ENCODE measurements at places on chromosomes 5 and 9.

DNA sequence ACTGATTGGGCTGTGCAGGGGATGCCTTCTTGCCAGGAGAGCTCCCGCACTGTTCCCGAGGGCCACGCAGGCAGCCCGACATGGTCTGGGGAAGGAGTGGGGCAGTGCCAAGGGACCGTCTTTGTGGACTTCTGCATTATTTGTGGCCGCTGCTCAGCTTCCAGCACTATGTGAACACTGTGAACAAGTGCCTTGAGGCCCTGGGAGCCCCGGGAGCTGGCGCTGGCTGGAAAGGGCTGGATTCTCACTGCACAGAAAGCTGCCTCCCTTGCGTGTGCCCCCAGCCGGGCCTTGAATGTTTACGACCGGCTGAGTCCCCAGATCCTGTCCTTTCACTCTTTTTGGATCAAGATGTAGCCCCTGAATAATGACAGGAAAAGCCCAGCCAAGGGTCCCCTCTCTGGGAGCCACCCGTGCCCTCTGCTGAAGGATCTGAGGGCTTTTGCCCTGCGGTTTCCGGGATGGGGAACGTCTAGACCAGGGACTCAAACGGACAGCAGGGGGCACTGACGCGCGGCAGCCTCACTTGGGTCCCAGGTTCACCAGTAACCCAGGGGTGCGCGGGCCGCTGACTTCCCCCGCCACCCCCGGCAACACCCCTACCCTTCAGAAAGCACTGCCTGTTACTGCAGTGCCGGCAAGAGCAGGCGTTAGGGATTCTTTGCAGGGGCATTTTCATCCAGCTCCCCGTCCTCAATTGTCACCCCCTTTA lies 98.9 kb upstream of the FCN2 start:
- DNase-seq, result no peak

GRCh38 chr5:67992923-67993322 lies 222.6 kb upstream of the PIK3R1 start:
- DNase-seq, result no peak

DNA sequence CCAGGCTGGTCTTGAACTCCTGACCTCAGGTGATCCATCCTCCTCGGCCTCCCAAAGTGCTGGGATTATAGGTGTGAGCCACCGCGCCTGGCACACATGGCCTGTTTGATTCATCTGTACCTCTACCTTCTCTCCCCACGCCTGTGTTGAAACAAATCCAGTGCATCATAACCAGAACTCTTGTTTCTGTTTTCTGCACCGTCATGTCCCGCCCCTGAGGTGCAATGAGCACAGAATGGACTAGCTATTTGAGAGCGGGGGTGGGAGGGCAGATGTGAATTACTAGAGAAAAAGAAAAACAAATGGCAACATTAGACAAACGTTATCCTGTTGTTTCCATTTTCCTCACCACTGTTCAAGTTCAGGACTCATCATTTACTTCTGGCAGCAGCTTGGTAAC lies 10.7 kb upstream of the FAM193B start:
- DNase-seq, result no peak

DNA sequence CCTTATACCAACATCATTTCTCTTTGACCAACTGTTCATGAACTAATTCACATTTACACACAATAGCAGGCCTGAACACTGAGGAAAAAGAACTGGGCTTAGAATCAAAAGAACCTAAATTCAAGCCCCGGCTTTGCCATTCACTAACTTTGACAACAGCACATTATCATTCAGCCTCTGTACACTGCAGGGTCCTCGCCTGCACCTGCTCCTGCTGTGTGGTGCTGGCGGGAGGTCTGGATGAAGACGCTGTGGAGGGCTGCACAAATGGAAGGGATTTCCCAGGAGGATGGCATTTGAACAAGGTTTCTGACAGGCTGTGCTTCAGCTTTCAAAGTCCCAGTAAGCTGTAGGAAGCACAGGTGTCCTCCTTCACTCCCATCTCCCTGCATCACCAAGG lies 151.2 kb downstream of the ZDHHC21 start:
- DNase-seq, result no peak

GRCh38 chr5:138544181-138545134 lies 1.4 kb upstream of the ETF1 start:
- DNase-seq, result no peak

DNA sequence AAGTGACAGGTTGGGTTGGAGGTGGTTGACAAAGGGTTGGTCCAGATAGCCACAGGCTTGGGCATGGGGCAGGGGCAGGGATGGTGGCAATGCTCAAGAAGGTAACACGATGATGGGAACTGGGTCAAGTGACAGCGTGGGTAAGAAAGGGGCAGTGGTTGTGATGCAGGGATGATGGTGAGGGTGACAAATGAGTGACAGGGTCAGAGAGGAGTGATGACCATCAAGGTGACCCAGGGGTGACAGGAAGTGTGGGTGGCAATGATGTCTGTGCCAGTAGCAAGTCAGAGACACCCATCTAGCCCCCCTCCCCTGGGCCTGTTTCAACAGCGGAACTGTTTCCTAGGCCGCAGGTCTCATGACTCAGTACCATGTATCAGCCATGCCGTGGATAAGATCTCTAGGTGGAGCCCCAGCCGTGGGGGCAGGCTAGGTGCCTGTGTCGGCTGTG lies 20.5 kb downstream of the AQP3 start:
- no peak for DNase-seq

DNA sequence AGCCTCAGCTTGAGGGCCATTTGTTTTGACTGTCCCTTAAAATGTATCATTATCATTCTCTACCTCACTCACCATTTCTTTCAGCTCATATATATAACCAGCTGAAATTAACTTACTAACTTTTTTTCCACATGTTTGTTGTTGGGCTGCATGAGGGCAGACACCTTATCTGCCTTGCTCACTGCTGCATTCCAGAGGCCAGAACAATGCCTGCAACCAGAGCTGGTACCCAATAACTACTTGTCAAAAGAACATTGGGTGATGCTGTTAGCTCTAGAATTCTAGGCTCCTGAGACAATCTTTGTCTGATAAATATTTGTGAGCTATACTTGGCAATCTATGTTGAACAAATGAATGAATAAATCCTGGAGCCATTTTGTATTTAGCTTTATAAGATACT lies 68.3 kb downstream of the HTR4 start:
- no peak for DNase-seq

DNA sequence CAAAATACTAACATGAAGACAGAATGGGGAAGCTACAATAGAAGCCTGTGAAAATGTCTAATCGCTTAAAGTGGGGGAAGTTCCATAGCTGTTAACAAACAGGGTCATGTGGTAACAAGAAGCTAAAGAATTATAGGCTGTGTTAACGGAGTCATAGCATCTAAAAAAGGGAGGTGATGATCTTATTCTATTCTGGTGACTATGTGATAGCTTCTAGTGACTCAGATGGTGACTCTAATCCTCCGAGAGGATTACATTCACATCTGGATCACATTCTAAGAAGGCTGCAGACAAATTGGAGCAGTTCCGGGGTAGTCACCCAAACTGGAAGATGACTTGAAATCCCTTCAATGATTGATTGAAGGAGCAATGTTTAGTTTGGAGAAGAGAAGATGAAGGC lies 142.1 kb downstream of the LIFR start:
- no peak for DNase-seq

DNA sequence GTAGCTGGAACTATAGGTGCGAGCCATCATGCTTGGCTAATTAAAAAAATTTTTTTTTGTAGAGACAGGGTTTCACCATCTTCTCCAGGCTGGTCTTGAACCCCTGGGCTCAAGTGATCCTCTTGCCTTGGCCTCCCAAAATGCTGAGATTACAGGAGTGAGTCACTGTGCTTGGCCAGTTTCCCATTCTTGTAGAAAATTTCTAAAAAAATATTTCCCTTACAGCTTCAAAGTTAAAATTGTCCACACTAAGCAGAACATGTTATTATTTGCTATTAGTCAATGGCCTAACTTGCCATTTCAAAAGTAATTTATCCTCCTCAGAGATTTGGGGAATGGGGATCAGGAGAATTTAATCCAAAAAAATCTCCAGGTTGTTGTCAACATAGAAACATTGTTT lies 40.1 kb downstream of the SLC38A9 start:
- no peak for DNase-seq

DNA sequence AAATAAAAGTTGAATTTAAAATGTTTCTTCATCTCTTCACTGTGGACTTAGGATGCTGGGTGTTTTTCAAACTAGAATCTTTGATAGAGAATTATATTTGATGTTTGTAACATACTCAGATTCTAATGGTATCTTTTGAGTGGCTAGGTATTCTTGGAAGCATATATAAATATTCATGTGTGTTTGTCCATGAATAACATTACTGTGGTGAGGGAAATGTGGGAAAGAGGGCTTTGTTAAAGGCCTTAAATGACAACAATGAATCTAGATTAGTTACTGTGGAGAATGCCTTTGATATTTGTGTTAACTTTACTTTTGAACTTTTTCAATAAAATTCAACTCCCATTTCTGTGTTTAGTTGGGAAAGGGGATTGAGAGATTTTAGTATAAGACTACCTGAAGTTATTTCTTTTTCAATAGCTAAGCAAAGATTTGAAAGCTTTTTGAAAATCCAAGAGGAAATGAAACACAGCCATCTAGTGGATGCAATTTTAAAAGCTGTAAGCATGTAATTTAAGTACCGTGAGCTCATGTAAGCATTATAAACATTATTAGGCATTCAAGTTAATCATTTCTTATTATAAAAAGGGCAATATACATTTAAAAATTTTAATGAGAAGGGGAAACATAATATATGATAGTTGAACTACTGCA lies 69.6 kb downstream of the CCDC171 start:
- DNase-seq, result no peak

- no peak for DNase-seq
Measured at GRCh38 chr5:174698156-174698555, 26.2 kb upstream of the MSX2 start.

DNA sequence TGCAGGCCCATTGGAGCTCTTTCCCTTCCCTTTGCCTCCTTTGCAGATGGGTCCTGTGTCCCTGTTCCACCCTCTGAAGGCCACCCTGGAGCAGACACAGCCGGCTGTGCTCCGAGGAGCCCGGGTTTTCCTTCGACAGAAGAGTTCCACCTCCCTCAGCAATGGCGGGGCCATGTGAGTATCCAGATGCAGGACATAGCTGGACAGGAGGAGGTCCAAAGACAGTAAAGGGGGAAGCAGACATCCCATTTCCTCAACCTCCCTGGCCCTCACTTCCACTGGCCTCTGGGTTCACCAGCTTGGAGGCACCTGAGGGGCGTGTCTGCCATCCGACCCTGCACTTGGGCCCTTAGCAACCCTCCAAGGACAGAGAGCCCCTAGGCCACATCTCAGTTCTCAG lies 237.9 kb downstream of the CACNA1B start:
- DNase-seq, result no peak

Measured in stimulated activated CD8-positive, alpha-beta memory T cell treated with anti-CD3 and anti-CD28 coated beads, Interleukin-7, amount 100 ng/mL, for 1 hour (primary cell).